ENCODE measurements at places on chromosomes 6 and 20.

GRCh38 chr20:53929974-53930650, 140.3 kb downstream of the BCAS1 start:
- no peak for DNase-seq

DNA sequence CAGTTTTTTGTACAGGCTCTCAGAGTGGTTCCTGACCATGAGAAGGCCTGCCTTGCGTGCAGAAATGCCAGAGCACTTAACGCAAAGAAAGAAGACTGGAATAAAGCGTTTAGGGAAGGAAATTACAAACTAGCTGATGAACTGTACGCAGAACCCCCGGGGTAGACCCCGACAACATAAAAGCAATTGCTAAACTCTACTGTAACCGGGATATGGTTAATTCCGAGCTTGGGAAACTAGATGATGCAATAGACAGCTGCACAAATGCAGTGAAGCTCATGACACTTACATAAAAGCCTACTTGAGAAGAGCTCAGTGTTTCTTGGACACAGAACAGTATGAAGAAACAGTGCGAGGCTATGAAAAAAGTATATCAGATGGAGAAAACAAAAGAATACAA, 35.7 kb downstream of the CITED2 start:
- no peak for DNase-seq

DNA sequence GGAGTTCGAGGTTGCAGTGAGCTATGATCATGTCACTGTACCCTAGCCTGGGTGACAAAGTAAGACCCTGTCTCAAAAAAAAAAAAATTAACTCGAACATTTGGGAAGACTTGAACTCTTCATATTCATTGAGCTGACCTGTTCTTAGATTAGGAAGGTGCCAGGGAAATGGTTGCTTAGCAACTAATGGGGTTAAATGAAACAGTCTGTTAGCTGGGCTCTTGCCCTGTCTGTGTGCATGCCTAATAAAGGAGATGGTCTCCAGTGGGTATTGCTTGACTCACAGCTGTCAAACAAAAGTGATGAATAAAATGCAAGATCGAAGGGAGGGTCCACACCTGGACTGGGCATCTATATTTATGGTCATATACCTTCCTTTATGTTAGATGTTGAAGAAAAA, 101.8 kb downstream of the KLHL32 start:
- no peak for DNase-seq

- DNase-seq = no peak
Measured at GRCh38 chr20:46108435-46108841, 9.7 kb upstream of the CD40 start.

GRCh38 chr6:20227350-20227749, 15.1 kb upstream of the MBOAT1 start:
- DNase-seq = no peak

DNA sequence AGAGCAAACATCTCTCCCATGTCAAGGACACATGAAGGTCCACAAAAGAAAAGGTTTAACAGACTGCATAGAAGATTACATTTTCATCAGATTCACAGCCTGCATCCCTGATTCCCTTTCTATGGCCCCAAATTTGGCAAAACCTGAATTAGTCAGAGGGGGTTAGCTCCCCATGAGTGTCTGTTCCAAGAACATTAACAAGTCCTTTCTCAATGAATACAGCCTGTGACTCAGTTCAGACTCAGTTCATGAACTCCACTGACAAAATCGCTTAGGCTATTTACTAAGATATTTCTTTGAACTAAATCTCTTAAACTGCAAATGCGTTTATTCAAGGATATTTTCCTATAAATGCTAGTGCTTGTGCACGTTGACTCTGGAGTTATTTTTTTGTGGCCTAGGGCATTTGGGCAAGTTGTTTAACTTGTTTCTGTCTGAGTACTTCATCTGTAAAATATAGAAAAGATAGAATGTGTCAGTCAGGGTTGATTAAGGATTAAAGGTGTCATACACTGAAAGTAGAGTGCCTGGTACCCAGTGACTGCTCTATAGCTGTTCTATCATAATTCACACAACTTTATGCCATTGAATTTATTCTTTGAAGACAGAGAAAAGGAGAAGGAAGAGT, 422.6 kb downstream of the HTR1B start:
- no peak for DNase-seq

GRCh38 chr20:37111926-37112455, 16.2 kb upstream of the RBL1 start:
- DNase-seq = no peak

DNA sequence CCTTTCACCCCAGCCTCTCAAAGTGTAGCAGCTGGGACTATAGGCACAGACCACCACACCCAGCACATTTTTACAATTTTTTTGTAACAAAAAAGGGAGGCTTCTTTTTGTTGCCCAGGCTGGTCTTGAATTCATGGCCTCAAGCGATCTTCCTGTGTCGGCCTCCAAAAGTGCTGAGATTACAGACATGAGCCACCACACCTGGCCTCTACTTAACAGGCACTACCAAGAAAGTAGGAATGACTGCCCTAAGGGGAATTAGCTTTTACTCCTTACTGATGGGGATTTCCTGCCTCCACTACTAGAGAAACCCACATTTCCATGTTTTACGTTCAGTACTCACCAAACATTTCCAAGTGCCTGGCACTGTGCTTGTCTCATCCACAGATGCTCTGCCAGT, 109.6 kb downstream of the CARMIL1 start:
- DNase-seq = no peak

DNA sequence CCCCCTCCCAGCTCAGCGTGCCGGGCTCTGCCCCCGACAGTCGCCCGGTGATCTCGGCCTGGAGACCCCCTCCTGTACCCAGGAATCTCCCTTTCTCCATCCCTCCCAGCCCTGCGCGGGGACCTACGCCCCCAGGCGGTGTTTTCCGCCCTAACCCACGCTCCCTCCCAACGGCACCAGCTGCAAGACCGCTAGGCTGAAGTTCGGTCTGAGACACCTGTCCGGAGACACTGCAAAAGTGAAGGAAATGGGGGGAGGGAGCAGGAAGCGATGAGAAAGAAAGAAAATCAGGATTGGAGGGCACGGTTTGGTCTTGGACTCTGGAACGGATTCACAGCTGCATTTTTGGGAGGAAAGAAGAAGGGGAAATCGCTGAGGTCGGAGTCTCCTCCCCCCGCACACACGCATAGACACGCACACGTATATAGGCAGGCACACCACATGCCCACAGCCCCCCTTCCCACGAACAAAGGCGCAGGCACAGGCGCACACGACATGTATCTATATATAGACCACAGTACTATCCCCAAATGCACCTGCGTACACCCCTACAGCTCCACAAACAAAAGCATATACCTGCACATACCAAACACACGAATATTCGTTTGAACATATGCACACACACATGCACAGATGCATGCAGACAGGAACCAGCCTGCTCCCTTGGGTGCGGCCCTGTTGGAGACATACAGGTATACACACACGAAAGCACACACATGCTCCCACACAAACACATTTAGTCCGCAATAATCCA, 1.0 kb downstream of the SLC32A1 start:
- DNase-seq = no peak

GRCh38 chr6:168188369-168189199, 109.6 kb upstream of the FRMD1 start:
- DNase-seq = no peak

DNA sequence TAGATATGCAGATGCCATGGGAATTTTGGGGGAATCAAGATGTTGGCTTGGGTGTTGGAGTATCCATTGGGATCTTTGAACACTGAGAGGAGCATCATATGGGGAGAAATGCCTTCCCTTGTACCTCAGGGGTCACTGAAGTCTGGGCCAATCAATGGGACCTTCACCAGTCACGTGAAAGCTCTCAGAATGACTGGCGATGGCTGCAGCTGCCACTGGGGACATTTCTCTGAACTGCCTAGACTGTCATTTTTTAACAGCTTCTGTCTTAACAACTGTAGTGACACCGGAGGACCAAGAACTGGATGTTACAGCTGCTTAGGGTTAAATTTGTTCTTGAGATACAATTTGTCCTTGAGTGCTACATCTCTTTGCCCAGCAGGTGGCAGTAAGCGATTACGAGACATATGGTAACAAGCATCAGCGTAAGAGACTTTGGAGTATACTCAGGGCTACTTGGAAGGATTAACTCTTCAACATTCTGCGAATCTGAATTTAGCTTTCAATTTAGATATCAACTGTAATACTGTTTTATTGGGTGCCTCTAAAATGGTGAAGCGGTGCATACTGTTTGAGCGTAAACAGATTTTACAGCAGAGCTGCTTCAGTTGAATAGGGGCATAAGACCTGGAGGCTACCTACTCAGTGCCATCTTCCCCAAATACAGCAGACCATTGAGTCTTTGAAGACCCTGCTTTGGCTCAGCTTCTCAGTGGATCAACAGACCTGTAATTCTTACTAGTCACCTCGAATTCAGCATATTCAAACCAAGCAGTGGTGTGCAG, 36.0 kb downstream of the CCN2 start:
- DNase-seq = no peak

DNA sequence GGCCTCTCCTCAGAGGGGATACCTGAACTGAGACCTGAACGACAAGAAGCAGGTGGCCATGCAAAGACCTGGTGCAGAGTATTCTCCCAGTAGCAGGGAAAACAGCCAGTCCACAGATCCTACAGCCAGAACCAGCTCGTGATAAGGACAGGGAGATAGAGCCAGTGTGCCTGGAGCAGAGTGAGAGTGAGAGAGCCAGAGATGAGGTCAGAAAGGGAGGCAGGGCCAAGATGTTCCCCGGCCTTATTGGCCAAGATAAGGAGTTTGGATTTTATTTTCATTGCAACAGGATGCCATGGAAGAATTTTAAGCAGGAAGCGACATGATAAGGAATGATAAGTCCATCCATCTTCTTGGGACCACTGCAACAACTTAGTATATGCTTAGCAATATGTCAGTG, 111.8 kb downstream of the UBE3D start:
- DNase-seq = no peak

GRCh38 chr6:149723771-149724417, 6.0 kb upstream of the LATS1 start:
- DNase-seq = peak; percentile 14

GRCh38 chr6:85669735-85670194, 27.1 kb upstream of the SYNCRIP start:
- no peak for DNase-seq

GRCh38 chr6:38131527-38131965, 312.0 kb downstream of the ZFAND3 start:
- DNase-seq = no peak

GRCh38 chr6:18586133-18586532, 199.0 kb downstream of the RNF144B start:
- DNase-seq = no peak

DNA sequence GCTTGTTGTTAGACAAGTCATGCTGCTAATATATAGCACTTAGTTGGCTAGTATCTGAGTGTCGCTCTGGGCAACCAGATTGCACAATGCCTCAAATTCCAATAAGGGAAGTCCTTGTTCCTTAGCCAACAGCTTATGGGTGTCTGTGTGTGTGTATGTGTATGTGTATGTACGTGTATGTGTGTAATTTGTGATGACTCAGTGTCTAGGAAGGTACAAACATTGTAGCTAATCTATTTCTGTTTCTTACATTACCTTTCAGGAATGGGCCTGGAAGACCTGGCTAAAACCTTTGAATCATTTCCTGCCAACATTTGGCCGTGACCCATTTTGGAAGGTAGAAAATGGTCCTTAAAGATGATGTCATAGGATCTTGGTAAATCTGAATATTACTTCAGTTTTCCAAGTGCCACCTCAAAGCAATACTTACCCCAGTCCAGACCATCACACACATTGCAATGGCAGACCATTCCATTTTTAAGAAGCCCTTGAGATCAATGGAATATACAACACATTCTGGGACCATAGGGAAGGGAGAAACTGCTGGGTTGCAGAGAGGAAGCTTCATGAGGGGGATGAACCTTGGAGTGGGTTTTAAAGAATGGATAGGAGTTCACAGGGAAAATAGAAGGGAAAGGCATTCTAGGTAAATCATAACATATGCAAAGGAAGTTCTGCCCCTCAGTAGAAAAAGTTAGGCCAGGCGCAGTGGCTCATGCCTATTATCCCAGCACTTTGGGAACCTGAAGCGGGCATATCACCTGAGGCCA, 25.1 kb downstream of the NEDD9 start:
- no peak for DNase-seq

DNA sequence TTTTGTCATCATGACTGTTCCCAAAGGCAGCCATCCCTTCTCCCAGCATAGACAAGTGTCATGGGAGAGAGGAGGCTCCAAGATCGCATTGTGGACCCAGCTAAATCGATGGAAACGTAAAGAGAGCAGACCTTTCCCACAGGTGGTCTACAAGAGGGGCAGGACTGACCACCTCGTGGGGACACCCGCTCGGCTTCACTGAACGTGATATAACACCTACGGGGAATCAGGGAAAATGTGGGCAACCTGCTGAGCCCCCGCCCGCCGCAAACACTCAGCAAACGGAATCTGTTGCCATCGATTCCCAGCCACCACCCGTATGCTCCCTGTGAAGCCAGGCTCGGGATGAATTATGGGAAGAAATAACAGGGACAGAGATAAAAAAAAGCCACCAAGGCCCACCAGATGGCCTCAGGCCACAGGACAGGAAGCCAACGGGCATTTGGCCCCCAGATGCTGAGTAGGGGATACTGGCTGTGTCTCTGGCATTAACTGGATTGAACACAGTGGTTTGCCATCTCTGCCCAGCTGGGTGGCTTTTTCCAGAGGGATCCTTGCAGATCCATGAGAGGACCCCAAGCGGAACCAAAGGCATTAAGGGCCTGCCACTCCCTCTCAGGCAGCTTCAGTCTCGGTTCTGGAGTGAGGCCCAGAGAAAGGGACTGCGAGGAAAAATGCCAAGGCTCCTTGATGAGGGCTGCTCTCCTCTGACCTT, 44.4 kb downstream of the BMP7 start:
- DNase-seq = no peak

DNA sequence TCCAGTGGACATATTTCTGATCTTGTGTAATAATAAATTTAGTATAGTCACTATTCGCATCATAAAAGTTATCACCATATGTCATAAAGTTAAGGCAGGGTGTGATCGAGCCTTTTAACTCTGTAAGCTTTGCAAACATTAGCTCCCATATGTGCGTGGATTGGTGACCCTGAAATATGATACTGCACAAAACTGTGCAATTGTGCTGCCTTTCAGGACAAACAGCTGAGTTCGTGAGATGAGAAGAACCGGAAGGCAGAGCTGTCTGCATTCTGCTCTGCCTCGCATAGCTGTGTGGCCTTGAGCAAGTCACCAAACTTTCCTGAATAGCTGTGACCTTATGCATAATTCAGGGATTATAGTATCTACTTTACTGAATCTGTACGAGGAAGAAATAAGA, 3.2 kb upstream of the PLEKHG1 start:
- no peak for DNase-seq

- no peak for DNase-seq
Measured at GRCh38 chr6:150334790-150335783, 33.7 kb upstream of the IYD start.

DNA sequence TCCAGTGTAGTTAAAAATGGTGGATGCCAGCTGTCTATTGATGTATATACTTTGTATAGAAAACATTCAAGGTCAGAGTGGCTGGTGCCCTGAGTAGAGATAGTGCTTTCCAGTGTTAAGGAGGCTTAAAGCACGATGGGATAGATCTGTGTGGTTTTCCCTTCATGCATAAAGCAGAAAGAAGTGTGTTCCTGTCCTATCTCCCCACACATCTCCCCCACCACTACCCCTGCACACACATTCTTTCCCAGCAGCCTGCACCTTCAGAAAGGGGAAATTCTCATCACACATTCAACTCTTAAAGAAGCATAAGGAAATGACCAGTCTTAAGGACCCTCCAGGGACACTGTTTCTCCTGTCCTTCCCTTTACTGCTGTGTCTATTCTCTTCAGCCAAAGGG, 221.7 kb upstream of the TAB2 start:
- no peak for DNase-seq

- DNase-seq = no peak
Measured at GRCh38 chr20:12287575-12287974, 369.9 kb downstream of the BTBD3 start.

Data from activated CD8-positive, alpha-beta memory T cell treated with anti-CD3 and anti-CD28 coated beads for 4 hours (primary cell).